ENCODE measurements at places on chromosomes 7 and 10.

DNA sequence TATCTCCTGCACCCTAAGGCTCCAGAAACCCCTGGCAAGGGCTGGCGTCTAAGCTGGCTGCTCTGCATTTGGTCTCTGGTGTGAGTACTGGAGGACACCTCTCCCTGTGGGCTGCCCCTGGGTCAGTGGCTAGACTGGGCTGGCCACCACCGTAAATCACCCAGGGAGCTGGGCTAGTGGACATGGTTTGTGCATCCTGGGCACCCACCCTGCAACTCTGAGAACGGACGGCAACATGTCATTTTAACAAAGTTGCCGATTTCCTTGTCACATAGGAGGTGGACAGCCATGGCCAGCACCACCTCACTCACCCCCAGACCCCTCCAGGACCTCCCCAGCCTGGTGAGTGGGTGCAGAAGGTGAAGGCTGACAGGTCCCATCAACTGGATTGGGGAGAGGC, 26.8 kb upstream of the PCBD1 start:
- DNase-seq: no peak

GRCh38 chr7:45162311-45162845, 4.8 kb downstream of the RAMP3 start:
- DNase-seq: no peak

DNA sequence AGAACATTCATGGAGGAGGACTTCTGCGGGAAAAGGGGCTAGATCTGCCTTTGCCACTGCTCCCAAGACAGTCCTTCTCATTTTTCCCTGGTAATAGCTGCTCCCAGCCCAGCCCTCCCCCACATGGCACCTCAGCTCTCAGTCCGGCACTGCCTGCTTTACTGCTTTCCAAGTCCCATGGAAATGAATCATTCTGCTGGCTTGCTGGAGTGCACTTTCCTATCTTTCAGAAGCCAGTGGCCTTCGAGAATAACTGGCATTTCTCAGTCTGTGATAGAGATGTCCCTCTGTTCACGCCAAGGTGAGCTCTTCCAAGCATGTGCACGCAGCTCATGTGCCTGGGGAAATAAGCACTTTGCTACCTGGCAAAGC, 61.4 kb downstream of the SYPL1 start:
- DNase-seq: no peak

GRCh38 chr10:45371560-45371959, 2.5 kb upstream of the ALOX5 start:
- DNase-seq: no peak

- DNase-seq: no peak
Measured at GRCh38 chr7:134443396-134444070, 15.4 kb downstream of the AKR1B1 start.

GRCh38 chr7:93258661-93259060, 26.5 kb downstream of the VPS50 start:
- DNase-seq: no peak

All from stimulated activated CD8-positive, alpha-beta memory T cell treated with anti-CD3 and anti-CD28 coated beads, Interleukin-4, amount 100 ng/mL, for 4 hours (primary cell).